NCI-H2227 treated with DMSO at 0.1 percent for 48 hours (cell line): ENCODE measurements at places on chromosomes 3 and 15.

DNA sequence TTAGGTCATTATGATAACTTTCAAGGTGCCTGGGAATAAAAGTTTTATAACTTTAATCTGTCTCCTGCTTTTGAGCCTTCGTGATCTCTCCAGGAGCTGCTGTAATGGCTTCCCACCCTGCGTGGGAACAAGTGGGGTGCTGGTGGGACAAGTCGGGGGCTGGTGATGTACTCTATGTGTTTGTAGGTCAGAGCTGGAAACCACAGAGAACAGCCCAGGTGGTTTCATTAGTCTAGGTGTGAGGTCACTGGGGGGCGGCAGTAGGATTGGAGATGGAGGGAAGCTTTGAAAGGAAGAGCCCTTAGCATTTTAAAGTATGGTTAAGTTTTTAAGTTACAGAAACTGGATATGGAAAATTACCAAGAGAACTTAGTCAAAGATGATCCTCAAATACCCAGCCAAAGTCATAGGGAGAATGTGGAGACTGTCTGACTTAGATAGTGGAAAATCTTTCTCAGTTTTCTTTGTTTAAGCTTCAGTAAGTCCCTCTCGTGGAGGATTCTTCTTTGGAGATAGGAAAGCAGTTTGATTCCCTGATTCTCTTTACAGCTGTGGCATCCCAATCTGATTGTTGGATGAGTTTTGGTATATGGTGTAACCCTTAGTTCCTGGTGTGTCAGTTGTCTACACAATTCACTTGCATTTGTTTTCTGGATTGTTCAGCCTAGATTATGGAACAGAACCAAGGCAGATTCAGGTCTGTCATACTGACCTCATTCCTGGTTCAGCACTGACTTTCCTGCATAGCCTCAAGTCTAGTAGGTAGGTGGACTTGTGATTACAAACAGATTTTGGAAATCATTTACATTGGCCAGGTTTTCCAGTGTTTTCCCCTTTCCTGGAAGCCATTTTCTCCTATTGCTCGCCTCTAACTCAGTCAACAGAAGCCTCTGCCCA lies 115.6 kb downstream of the FNDC3B start:
- no peak for DNase-seq

- DNase-seq: no peak
Observed at GRCh38 chr15:86322629-86323028, 243.0 kb downstream of the AGBL1 start.

- no peak for DNase-seq
Observed at GRCh38 chr3:140924097-140924873, 17.4 kb upstream of the SLC25A36 start.

- DNase-seq: peak; percentile 8
Observed at GRCh38 chr3:72482589-72483321, 365.5 kb downstream of the SHQ1 start.

GRCh38 chr15:61034678-61035291 lies 194.3 kb downstream of the RORA start:
- DNase-seq: no peak

DNA sequence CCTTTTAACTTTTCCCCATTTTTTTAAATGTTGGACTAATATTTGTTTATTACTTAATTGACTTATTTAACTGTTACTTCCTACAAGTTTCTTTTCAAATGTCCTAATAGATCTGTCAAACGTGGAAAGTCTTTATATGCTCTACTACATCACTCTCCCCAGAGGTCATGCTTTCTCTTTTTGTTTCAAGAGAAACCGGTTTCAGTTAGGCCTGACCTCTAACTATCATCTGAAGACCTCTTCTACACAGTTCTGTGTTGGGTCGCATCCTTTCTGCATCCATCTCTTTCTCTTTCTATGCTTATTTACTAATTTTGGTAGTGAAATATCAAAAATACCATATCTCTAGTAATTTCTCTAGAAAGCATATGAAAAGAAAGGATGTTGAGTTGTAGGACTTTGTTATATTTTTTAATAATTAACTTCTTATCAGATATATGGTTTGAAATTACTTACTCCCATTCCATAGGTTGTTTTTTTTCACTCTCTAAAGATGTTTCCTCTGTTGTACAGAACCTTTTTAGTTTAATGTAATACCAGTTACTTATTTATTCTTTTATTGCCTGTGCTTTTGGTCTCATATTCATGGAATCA lies 781.2 kb upstream of the ARPP21 start:
- no peak for DNase-seq

GRCh38 chr15:44802336-44802735 lies 66.0 kb downstream of the TRIM69 start:
- no peak for DNase-seq

DNA sequence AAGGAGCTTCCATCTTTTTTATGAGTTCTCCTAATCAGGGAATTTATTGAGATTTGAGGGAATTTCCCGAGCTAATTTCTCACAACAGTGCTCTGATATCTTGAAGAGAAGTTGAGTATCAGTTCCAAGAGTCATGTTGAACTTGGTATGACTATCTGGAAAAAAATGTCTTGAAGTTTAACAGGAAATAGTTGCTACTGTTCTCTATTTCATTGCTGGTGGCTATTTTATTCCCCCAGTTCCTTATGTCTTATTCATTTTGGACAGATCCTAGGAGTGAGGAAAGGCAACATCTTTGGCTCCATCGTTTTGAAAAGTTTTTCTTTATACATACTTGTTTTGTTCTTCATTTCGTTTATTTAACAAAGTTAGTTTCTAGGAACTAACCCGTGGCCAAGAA lies 307.8 kb upstream of the AGTR1 start:
- no peak for DNase-seq

GRCh38 chr3:147423798-147424580 lies 14.8 kb downstream of the ZIC1 start:
- no peak for DNase-seq

GRCh38 chr15:98817745-98818144 lies 169.4 kb downstream of the IGF1R start:
- DNase-seq: no peak

- no peak for DNase-seq
Observed at GRCh38 chr15:90520365-90520764, 9.4 kb upstream of the CRTC3 start.

GRCh38 chr3:66598168-66598567 lies 97.3 kb upstream of the LRIG1 start:
- DNase-seq: no peak

- no peak for DNase-seq
Observed at GRCh38 chr3:10248984-10249748, 907 bp downstream of the TATDN2 start.

GRCh38 chr3:8505621-8506020 lies 4.0 kb downstream of the LMCD1 start:
- DNase-seq: no peak

DNA sequence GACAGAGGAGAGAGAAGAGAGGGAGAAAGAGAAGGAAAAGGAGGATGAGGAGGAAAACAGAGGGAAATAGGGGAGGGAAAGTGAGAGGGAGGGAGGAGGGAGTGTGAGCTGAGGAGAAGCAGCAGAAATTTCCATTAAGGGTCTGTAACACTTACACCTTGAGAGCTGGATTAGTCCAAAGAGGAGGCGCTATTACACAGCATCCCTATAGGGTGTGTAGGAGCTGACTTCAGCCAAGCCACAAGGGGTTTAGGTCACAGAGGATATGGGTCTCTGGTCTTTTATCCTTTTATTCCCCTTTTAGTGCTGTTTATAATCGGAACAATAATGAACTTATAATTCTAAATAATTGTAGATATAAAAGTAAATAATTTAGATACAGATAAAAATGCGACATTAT lies 230.4 kb downstream of the GABRG3 start:
- DNase-seq: no peak

GRCh38 chr3:113658107-113658506 lies 38.3 kb downstream of the USF3 start:
- DNase-seq: no peak

DNA sequence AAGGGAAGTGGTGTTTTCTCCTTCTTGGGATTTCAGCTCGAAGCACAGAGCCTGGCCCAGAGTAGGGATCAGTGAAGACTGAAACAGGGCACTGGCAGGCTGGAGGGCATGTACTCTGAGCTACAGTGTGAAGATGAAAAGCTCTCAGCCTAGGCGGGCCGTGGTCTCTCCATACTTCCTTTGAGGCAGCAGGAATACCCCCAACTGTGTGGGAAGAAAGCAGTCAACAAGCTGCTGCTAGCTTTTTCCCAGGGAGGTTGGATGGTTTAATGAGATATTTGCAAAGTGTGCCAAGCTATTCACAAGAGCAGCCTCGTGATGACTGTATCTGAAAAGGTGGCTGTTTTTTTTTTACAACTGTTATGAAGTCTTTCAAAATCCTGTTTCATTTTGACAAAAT lies 47.2 kb downstream of the NMNAT3 start:
- DNase-seq: no peak

DNA sequence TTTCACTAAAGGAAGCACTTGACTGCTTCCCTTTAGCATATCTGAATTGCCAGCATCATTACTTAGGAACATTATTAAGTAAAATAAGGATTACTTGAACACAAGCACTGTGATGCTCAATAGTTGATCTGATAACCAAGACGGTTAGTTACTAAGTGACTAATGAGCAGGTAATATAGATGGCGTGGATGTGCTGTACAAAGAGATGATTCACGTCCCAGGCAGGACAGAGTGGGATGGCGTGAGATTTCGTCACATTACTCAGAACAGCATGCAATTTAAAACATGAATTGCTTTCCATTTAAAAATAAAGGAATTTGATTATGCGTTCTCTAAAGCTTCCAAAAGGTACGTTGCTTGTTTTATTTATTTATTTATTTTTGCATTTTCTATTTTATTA lies 240.0 kb upstream of the ARHGEF26 start:
- DNase-seq: no peak

GRCh38 chr3:142796823-142797222 lies 73.0 kb downstream of the TRPC1 start:
- DNase-seq: no peak

GRCh38 chr15:80309769-80310384 lies 57.9 kb upstream of the CTXND1 start:
- no peak for DNase-seq

DNA sequence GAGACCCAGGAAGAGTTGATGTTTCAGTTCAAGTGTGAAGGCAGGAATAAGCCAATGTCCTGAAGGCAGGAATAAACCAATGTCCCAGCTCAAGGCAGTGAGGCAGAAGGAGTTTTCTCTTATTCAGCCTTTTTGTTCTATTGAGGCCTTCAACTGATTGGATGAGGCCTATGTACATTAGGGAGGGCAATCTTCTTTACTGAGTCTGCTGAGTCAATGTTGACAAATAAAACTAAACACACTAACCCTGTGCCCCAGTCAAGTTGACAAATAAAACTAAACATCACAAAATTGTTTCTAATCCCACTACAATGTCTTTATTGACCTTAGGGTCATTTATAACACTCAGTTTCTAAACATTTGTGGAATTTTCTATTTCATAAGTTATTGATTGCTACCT lies 100.0 kb downstream of the CACNA2D3 start:
- no peak for DNase-seq

- no peak for DNase-seq
Observed at GRCh38 chr15:45399381-45400212, 21.3 kb upstream of the GATM start.

DNA sequence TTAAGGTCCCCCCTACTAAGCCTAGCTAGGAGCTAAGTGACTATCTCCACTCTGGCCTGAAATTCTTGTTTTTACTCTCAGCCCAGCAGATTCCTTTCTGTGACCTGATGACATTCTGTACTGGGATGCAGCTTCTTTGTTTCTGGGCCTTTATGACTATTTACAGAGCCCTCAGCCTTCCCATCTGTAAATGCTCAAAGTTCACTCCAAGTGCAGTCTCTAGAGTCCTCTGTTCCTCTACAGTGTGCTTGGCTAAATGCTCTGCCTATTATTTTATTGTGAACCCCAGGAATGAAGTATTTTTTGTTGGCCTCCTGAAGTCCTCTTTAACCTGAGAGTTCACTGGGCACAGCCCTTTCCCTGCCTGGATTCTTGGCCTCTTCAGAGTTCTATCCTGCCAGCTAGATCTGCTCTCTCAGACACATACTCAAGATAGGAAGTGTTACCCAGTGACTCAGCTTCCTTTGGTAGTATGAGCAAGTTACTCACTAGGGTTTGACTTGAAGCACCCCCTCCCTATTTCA lies 278.1 kb upstream of the P2RY1 start:
- DNase-seq: no peak

DNA sequence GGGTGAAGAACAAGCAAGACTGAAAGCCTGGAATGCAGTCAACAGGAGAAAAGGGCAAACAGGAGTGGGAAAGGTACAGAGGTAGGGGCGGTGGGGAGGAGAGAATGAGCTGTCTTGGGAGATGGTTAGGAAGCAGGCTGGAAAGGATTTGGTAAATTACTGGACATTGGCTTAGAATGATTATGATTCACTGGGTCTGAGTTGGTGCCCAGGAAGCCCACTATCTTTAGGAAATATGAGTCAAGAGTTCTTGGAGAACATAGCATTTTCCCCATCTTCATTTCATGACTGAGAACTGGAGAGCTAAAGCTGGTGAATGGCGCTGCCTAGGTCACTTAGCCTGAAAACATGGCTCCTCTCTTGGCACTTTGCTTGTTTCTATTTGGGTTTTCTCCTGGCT lies 74.7 kb upstream of the C3orf80 start:
- DNase-seq: no peak

DNA sequence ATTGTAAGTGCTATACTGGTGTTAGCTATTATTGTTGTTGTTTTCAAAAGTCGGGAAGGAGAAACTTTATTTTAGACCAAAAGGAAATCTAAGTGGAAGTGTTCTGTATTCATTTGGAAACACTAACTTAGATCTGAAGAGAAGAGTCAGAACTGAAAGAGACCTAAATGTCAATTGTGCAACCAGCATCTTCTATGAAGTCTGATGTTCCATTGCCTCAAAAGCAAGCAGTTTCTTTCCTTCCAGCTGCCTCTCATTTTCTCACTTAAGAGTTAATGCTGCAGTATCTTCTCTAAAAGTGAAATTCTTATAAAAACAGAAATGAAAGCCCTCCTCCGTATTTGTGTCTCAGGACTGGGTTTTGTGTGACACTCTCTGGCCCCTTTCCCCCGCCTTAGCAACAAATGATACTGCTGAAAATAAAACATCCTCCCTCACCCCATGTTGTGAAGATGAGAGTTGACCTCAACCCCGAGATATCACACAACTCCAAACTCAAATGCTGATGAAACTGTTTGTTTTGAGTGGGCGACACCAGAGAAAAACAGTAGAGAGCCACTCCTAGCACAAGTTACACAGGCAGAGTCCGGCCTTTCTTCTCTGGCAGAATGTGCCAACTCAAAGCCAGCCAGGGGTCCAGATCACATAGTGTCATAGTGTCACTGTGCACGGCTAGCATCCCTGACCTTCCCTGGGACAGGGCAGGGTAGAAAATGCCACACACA lies 48.9 kb downstream of the GLDN start:
- DNase-seq: peak; percentile 2

- DNase-seq: no peak
Observed at GRCh38 chr3:141486496-141486745, 406 bp upstream of the RASA2 start.

DNA sequence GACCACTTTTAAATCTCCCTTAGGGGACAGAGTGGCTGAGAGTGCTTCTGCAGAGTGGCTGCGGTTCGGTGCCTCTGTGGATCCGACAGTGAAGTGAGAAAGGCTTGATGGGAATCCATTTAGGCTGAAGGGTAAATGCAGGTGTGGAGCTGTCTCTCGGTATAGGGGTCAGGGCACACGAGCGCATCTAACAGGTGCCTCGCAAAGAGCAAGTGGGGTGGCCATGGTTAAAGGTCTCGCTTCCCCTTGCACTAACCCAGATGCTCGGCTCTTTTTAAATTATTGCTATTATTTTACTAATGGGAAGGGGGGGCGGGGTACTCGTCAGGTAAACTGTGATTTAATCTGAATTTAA lies 598 bp upstream of the GJD2 start:
- no peak for DNase-seq

- DNase-seq: no peak
Observed at GRCh38 chr3:39109086-39109485, 1.6 kb downstream of the TTC21A start.

- DNase-seq: no peak
Observed at GRCh38 chr15:90020936-90021507, 19.9 kb downstream of the ZNF710 start.
